B cell (primary cell): ENCODE measurements at places on chromosomes 12 and 14.
A peak's percentile ranks its signal among the peaks of the same experiment; 100 is the strongest.

DNA sequence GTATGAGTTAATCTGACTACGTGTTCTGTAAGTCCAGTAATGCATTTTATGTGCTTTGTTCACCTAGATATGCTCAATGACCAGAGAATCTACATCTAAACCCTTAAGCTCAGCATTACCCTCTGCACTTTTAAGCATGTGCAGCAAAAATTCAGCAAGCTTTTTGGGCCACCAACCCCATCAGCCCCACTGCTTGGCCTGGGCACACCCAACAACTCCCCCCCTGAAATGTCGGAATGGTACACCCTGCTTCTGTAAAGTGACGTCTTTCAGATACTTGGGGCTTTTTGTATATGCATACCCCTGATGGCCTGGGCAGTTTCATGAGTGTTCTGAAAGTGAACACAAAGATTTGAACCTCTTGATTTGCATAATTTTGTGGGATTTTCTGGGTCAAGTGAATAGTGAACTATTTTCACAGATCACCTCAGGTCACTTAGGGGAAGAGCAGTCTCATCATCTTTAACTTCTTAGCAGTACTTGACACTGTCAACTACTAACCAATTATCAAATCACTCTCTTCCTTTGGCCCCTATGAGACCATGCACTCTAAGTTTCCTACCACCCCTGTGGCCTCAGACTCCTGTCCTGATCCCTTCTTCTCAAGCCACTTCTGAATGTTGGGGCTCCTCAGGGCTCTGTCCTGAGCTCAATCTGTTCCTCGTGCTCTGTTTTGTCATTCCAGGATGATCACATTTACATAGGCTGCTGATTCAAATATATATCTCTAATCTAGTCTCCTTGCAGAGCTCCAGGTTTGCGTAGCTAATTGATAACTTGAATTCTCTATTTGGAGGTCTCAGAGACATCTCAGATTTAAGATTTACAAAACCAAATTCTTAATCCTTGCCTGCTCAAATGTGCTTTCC is 36.3 kb upstream of the PPM1A start:
- peak; percentile 49 for DNase-seq

GRCh38 chr14:63508033-63508432 is 35.1 kb downstream of the PPP2R5E start:
- DNase-seq: no peak

DNA sequence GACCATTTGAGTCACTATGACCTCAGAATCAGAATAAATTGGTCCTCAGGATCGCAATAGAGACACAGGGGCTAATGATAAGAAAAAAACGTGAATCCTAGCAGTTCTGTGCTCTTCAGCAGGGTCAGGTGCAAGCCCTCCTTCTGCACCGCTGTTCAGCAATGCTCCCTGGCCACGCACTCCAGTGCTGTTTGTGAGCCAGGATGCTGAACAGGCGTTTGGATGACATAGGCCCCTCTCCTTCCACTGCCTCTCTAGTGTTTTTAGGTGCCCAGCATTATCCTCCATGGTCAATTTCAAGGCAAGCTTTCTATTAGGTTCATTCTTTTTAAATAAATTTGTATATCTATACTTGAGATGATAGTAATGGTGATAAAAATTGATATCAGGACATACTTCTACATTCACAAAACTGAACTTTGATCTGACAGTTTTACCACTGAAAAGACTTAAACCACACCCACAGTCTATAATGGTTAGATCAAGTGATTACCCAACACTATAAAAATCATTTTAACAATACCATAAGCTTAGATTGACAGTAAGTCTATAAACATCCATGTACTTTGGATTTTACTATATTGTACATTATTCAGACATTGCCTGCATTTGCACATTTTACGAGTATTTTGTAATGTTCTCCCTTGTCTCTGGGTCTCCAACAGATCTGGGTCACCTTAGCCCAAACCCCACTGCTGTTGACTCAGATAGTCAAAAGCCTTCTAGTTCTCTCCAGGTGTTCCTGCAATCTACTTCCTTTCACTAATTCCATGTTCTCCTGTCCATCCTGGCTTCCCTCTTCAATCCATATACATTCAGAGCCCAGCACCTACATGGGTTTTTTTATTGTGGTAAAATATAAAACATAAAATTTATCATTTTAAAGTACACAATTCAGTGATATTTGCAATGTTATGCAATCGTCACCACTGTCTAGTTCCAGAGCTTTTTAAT is 114.9 kb upstream of the COCH start:
- DNase-seq: no peak

- peak; percentile 46 for DNase-seq
Observed at GRCh38 chr12:51926718-51927117, 19.4 kb downstream of the ACVRL1 start.

DNA sequence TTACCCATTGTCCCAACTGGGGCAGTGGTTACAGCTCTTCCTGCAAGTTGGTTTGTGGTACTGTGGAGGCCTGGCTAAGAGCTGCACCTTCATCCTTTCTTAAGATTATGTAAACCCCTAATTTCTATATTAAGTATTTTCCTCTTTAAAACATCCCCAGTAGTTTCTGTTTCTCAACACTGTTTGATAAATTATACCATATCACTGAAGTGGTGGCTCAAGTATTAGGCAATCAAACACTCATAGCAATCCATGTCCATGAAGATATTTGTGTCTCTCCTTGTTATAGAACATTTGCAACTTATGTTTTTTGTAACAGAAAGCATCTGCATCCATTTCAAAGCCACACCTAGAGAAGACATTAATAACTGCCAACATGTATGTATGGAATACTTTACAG is 31.8 kb downstream of the ATXN3 start:
- DNase-seq: no peak

- DNase-seq: no peak
Observed at GRCh38 chr12:159156-159782, 54.7 kb downstream of the SLC6A12 start.

DNA sequence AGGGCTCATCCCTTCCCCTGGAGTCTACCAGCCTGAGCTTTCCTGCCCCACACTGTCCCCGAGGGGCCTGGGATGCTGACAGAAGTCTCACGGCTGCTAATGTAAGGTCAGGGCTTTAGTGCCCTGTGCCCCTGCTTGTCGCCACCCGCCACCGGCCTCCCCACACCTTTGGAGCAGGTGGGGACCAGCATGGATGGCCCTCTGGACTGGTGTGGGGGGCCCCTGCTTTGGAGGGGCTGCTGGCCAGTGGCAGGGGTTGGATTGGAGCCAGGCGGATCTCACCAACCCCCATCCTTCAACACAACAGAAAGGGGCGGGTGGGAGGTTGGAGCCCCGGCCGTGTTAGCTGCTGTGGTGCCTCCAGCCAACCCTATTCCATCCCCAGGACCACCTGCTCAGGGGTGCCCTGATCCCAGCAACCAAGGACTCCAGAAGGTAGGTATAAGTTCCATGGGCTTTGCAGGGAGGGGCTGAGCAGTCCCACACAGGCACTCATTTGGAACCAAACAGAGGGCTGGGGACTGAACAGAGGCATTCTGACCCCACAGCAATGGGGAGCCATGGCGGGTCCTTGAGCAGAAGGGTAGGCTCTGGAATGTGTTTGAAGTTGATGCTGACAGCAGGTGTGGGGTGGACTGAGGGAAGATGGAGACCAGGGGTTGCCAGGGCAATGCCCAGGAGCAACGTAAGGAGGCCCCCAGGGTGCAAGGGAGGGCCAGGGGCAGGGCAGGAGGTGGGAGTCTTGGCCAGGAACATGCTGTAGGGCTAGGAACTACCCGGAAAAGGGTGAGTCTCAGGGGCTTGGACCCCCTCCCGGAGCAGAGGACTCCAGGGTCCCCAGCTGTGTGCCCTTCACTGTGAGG is 145.1 kb upstream of the C14orf180 start:
- no peak for DNase-seq

DNA sequence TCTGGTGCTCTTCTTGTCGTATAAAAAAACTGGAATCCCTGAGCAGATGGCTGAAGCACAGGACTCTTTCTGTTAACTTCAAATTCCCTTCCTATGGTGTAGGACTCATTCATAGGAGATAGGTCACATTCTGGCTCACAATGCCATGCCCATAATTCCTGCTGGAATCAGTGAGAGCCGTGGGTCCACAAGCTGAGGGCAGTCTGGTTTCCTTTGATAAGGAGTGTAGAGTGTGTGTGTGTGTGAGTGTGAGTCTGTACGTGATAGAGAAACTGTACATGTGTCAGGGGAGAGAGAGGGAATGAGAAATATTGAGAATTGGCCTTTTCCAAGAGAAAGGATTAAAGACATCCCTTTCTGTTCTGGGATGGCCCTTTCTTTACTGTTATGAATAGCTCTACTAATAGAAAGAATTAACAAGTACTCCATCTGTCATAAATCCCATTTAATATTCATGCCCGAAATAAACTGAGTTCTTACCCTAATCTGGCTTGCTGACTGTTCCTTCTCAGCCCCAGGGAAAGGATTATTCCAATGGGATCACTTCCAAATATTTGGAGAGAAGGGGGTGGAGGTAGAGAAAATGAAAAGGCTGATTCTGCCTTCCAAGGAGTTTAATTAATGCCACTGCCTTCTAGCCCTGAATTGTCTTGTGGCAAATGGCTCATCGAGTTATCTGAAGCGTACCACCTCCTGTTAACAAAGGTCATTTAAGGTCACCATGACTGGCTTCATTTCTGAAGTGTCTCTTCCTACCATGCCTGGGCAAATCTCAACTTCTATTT is 79.0 kb downstream of the TMX1 start:
- DNase-seq: no peak

DNA sequence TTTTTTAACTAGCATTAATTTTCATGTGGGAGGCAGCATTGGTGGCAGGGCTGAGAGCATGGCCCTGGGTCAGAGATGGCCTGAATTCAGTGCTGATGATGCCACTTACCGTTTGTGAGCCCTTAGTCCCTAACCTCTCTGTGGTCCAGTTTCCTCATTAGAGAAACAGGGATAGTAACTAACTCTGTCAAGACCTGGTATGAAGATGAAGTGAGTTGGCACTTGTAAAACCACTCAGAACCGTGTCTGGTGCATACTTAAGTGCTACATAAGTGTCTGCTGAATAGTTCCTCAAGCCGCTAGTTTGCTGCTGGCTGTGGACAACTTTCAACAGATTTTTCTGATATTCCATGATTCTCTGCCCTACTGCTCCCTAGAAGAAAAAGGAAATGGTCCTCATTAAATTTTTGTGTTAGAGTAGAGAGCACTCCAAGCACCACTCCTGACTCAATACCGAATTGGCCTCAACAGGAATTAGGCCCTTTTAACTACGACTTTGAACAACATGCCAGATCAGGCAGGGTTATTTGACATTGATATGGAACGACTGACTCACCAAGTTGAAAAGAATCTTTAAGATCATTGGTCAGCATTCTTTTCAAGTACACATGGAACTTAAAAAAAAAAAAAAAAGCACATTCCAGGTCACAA is 250.2 kb downstream of the ANO2 start:
- DNase-seq: no peak

DNA sequence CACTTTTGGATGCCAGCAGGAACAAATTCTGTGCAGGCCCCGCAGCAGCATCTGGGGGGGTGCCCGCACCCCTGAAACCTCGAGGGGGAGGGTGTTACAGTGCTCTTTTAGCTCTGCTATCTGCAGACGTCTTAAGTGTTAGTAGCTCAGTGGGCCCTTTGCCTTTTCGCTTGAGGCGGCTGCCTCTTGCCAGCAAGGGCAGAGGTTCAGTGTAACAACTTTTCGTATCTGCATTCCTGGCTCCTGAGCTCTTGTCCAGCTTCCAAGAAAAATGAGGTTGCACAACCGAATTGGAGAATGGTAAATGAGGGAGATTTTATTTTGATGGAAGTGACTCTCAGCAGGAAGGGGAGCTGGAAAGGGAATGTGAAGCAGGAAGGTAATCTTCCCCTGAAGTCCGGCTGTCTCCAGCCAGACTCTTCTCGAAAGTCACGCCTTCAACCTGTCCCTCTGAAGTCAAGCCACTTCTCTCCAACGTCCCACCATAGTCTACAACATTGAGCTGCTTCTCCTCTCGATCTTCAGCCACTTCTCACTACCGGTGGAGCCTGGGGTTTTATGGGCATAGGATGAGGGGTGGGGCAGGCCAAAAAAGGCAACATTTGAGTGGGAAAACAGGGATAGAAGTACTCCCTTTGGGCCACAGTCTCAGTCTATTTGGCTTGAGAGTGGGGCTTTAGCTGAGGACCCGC is 17.8 kb downstream of the TAS2R50 start:
- no peak for DNase-seq

DNA sequence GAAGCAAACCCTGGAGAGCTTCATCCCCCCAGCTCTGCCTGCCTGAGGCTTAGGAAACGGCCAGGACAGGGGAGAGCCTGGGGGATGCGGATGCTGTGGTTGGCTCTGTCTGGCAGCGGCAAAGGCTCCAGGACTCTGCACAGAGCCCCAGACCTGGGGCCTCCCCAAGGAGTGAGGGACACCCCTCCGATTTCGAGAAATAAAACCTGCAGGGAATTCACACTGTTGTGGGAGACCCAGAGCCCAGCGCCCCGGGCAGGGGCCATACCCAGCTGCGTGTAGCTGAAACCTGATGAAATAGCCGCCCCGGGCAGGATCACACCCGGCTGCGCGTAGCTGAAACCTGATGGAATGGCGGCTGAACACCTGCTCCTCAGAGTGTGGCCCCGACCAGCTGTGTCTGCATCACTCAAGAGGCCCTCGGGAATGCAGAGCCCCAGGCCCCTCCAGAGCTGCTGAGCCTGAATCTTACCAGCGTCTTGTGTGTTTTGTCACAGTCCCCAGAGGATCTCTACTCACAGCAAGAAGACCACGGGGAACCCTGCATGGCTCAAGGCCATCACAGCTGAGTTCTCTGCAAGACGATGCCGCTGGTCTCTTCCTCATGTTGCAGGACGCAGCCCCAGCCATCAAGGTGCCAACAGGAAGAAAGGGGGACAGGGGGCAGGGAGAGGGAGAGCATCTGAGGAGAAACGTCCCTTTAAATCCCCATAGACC is 46.5 kb upstream of the GALNT9 start:
- DNase-seq: no peak

DNA sequence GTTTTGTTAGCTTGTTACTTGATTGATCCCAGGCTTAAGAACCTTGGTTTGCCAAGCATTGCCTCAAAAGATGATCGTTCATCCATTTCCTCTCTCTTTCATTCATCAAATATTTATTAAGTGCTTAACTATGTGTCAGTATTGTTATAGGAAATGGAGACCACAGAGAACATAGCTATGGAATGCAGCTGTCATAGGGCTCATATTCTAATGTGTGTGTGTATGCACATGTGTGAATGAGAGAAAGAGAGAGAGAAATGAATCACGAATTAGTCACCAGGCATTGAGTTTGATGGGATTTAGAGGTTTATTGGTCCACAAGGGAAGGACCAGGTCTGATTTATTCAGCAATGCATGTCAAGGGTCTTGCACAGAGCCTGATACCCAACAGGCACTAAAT is 71.0 kb upstream of the FBXO21 start:
- DNase-seq: no peak

DNA sequence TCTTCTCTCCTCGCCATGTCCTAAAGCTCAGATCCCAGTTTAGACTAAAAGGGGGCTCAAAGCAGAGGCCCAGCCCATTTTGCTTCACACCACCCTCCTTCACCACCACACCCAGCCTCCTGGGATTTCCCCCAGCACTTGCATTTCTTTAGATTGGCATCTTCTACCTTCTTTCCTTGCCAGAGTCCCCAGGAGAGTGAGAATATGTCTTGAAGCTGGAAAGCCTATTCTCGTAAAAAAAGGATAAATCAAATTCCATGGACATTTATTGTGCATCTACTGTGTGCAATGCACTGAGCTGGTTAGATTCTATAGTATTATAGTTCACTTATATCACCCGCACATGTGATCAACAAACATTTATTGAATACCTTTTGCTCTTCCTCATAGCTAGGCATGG is 10.2 kb downstream of the FBXW8 start:
- DNase-seq: no peak
